ENCODE measurements at places on chromosomes 11 and 22.
A peak's percentile ranks its signal among the peaks of the same experiment; 100 is the strongest.

DNA sequence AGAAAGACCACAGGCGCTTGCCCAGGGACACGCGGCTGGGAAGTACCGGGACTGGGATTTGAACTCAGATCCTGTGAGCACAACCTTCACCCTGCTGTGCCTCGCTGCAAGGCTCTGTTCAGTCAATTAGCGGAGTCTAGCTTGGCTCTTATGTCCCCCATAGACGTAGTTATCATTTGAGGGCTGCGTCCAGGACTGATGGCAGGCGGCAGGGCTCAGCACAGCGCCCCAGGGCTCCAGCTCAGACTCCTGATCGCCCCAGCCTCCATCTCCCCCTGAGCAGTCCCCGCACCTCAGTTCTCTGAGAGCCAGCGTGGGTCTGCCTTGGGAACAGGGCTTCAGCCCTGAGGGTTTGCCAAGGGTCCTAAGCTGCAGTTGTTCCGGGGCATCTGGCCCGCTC is 19.8 kb downstream of the MRGPRG start:
- no peak for DNase-seq

DNA sequence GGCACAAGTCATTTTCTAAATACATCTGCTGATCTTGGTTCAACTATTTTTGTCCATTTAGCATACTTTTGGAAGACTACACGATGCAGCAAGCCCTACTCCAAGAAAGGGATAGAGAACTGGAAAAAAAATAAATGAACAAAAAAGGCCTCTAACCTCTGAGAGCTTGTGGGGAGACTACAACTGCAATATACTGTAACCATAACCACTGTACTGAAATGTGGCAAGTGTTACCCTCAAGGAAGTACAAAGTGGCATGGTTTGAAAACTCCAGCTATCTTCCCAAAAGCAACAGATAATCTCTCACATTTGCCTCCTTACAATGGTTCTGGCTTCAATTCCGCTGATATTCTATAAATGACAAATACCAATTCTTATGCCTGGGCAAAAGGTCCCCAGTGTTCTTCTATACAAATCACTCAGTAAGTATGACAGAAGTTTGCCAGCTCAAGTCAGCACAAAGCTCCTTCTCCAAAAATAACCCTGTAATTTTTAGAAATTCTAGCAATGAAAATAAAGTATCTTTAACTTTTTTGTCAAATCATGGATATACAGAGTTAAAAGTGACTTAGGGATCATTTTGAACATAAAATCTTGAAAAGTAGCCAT is 22.9 kb downstream of the AMBRA1 start:
- no peak for DNase-seq

GRCh38 chr11:108693852-108694251 is 29.0 kb downstream of the DDX10 start:
- DNase-seq, result peak; percentile 59

GRCh38 chr22:31212783-31213629 is 908 bp downstream of the LIMK2 start:
- DNase-seq, result no peak

DNA sequence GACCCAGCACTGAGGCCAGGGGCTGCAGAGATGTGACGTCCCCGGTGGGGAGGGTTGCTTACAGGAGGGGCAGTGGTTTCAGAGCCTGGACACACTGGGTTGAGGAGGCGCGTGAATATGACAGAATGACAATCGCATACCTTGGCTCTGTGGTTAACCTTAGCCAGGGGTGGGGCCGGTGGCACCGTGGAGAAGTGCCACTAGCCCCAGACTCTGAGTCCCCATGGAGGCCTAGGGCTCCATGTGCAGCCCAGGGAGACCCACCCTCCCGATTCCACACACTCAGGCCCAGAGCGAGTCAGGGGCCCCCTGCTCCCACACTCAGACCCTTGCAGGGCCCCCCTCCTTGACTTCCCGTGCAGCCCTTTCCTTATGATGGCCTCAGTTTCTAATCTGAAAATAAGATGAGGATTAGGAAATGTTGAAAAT is 3.6 kb upstream of the ACR start:
- DNase-seq, result no peak

- DNase-seq, result no peak
Observed at GRCh38 chr22:49199224-49199623, 628.4 kb downstream of the BRD1 start.

DNA sequence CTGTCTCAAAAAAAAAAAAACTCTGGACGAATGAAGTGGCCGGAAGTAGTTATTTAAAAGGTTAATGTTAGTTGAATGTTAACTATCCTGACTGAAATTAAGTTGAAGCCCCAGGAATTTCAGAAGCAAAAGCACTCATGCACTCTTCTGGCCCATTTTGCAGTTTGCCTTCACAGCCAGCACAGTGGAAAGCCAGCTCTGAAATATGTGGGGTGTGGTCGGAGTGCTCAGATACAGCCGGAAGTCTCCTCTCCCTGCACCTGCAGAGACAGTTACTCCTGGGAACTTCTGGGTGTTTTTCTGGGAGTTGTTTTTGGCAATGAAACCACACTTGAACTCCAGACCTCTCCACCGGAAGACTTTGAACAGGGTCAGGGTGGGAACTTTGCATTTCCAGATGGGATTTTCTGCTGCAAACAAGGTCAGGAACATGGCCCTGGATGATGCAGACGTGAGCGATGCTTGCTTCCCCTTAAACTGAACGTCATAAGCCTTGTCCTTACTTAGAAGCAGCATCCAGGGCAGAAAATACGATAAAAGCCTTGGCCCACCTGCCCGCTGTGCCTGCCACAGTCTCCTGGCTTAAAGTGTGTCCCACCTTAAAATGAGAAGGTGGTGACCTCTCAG is 21.5 kb upstream of the CABP2 start:
- DNase-seq, result no peak
